ENCODE measurements at places on chromosomes 12 and 14.

DNA sequence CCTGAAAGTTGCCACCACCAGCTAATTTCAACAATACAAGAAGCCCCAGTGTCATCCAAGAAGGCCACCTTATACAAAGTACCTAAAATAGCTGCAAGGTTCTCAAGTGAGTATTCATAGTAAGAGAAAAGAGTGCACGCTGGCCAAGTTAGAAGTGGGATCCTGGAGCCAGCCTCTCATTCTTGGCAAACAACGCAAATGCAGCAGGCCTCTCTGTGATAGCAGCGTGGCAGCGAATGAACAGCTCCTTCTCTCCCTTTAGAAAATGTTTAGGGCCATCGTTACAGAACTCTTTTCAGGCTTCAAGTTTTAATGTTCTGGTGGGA, 78.0 kb upstream of the IFNG-AS1 start:
- no peak for DNase-seq

- no peak for DNase-seq
Measured at GRCh38 chr12:19203539-19204506, 74.3 kb downstream of the PLEKHA5 start.

GRCh38 chr12:88638966-88639760, 58.9 kb upstream of the KITLG start:
- DNase-seq, result no peak

DNA sequence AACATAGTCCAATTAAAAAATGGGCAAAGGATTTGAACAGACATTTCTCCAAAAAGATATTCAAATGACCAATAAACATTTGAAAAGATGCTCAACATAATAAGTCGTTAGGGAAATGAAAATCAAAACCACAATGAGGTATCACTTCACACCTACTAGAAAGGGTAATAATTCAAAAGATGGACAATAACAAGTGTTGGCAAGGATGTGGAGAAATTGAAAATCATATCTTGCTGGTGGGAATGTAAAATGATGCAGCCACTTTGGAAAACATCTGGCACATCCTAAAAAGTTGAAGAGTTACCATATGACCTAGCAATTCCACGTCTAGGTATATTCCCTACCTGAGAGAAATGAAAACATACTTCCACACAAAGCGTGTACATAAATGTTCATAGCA, 1.9 kb downstream of the COX16 start:
- no peak for DNase-seq

- DNase-seq, result no peak
Measured at GRCh38 chr12:112606611-112607365, 184.8 kb upstream of the RPH3A start.

DNA sequence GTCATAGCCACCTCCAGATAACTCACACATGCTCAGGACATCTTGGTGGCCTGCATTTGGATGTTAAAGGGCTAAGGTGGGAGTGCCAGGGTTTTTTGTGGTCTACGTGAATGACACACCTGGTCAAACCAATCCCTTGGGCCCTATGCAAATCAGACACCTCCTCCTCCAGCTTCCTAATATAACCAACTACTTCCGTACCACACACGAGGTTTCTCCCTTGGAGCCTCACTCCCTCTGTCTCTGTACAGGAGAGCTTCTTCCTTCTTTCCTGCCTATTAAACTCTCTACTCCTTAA, 19.6 kb downstream of the APOBEC1 start:
- DNase-seq, result no peak

Data from LoVo (cell line).